Stimulated activated CD4-positive, alpha-beta T cell treated with anti-CD3 and anti-CD28 coated beads, TNF-alpha, amount 100 ng/mL, for 48 hours (primary cell): ENCODE measurements at places on chromosomes 4 and X.
A peak's percentile ranks its signal among the peaks of the same experiment; 100 is the strongest.

DNA sequence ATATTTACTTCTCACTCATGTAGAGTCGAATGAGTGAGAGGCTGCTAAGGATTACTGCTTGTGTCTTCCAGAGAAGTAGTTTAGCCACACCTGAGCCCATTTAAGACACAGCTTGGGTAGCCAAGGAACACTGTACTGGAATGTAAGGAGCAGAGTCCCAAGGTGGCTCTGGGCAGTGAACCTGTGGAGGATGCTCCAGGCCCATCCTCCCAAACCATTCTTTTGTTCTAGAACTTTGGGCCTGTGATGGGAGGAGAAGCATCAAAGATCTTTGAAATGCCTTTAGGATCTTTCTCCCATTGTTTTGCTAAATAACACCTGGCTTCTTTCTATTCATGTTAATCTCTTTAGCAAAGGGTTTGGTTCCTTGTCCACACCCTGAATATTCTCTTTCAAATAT lies 162.2 kb downstream of the KLHL4 start:
- no peak for DNase-seq

DNA sequence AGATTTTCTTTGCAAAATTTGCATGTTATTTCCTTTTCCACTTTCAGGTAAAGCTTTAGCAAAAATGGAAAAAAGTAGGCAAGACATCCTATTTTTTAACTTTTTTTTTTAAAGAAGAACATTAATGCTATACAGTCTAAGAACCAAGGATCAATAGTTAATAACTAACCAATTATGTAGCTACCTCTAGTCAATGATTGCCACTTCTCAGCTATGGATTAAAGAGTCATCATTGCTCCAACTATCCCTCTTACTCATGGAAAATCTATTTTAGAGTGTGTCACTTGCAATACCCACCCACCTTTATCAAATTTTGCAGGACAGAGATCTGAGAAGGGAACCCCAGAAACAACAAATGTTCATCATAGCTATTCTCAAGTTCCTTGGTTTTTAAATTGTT lies 223.1 kb downstream of the ANK2 start:
- DNase-seq: no peak

GRCh38 chr4:151942971-151943370 lies 182.2 kb upstream of the GATB start:
- no peak for DNase-seq

- no peak for DNase-seq
Measured at GRCh38 chrX:72245461-72246089, 6.7 kb upstream of the ERCC6L start.

DNA sequence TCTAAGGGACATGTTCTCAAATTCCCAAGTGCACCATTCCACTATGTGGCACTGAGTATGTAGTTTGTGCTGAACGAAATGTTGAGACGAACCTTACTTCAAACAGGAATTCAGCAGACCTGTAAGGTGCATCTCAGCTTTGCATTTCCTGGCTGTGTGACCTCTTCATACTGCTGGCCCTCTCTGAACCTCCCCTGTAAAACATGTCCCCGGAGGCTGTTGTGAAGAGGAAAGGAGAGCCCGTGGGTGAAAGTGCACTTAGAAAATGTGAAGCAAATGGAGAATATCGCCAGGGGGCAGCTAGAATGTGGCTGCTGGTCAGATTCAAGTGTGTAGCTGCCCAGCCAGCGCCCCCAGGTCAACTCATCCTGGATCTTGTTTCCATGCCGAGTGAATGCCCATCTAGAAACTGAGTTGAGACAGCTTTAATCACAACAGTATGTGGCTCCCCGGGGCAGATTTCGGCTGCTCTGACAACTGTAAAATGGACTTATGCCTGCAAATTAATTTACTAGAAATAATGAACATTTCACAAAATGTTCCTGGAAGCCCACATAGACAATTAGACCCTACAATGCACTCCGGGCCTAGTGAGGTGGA lies 263.3 kb downstream of the EVC2 start:
- DNase-seq: no peak

GRCh38 chrX:74179071-74179470 lies 124.9 kb upstream of the ZCCHC13 start:
- no peak for DNase-seq

DNA sequence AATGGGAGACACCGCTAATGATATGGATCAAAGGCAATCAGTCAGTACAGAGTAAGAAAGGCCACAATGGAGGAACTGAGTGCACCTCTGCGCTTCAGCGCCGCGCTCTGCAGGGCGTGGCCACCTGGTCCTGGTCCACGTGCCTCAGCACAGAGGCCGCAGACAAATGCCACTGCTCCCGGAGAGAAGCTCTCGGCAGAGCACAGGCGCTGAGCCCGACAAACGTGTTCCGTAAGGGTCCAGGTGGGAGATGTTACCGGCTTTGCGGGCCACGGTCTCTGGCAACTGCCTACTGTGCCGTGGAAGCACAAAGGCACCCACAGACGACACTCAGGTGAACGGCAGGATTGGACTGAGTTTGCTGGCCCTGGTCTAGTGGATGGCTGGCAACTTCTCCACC lies 68.9 kb downstream of the ACOX3 start:
- DNase-seq: no peak

GRCh38 chr4:88533937-88534750 lies 10.6 kb upstream of the PYURF start:
- no peak for DNase-seq

DNA sequence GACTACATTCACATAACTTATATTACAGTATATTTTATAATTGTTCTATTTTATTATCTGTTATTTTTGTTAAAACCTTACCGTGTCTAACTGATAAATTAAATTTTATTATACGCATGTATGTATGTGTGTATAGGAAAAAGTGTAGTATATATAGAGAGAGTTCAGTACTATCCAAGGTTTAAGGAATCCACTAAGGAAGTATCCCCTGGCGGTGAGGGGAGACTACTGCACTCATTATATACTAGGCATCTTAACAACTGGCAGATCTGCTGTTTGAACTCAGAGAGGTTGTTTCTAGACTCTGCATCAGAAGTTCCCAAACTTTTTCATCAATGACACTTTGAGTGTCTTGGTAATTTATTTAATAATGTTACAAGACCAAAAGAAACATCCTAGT lies 70.9 kb downstream of the NDST4 start:
- no peak for DNase-seq

DNA sequence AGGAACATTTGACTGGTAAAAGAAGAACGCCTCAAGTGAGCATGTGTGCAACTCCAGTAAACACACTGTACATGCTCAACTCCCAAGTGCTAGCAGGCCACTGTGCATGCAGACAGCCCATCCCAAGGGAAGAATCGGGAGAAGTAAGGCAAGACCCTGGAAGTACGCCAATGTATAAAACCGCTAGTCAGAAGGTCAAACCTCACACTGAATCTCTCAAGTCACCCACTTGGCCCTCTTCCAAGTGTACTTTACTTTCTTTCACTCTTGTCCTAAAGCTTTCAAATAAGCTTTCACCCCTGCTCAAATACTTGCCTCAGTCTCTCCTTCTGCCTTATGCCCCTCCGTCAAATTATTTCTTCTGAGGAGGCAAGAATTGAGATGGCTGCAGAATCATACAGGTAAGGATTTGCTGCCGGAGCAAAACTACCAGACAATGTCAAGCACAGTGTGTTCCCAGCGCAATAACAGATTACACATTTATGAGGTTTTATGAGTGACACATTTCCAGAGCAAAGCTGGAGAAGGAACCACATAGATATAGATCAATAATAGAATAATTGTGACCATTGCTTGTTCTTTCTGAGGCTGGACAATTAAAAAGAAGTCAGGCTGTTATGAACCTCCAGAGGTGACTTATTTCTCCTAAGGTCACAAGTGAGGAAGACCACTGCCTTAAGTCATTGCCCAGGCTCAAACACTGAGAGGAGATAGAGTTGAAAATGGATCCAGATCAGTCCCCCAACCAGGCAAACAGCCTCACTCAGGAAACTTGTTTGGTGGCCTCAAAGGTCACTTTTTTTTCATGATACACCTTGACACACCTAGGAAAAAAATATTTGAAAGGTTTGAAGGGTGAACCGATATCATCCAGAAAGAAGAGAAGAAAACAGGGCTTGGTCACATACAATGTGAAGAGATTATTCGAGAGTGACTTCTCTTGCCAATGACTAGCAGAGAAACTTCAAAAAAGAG lies 26.3 kb downstream of the CXCL1 start:
- no peak for DNase-seq

DNA sequence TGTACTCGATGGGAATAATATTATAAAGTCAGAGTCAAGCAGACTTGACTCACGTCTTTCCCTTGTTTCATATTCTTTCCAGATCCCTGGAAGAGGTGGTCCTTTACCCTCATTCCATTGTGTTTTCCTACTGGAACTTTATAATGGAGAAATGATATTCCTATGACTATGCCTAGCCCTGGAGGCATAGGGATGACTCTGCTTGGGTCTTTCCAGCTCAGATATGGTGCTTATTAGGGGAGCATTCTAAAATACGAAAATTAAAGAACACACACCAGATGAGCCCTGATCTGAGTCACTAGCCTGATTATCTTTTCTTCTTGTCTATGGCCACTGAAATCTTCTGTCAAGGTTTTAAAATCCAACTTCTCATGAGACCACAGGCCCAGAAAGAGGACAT lies 231.4 kb downstream of the ANKRD50 start:
- no peak for DNase-seq

- DNase-seq: no peak
Measured at GRCh38 chrX:108167211-108167872, 75.8 kb downstream of the ATG4A start.

DNA sequence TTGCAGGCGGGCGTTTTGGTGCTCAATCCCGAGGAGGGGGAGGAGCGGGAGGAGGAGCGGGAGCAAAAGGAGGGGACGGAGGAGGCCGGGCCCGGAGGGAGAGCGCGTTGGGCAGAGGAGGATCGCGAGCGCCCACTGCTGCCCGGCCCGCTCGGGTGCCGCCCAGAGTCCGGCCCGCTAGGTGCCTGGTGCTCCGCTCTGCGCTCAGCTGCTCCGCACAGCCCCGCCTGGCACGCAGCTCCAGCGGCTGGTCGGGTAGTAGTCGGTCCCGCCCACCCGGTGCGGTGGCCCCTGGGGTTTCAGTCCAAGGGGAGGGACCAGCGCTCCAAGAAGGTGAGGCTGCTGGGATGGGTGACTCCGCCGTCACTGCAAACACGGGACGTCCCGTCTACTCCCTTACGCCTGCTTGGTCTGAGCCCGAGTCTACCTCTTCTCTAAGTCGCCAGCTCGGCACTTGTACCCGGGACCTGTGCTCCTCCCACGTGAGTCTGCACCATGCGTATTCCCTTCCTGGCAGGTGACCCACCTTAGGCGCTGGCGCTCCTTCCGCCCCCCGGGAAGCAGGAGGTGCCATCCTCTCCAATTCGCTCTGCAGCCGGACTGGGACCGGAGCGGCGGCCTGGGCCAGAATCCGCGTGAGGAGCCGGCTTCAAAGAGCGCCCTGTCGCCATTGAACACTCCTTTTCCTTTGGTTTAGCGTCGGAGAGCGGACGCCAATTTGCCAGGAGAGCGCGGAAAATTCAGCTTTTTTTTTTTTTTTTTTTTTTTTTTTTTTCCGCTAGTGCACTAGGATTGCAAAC lies 405 bp upstream of the HS3ST1 start:
- peak; percentile 13 for DNase-seq

- no peak for DNase-seq
Measured at GRCh38 chr4:848803-849477, 23.0 kb upstream of the CPLX1 start.

DNA sequence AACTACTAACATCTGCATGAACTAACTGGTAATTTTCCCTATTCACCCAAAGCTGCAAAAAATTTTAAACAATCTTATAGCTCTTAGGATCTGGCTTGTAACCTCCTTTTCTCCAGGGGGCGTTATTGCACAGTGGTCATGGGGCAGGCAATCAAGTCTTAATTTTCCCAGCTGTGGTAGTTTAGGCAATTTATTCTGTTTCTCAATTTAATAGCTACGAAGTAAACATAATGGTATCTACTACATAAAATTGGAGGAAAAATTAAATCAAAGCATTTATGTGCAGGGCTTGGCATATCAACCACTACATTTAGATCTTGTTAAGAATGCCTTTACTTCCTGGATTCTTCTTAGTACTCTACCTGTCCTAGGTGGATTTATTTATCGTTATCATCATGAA lies 137.4 kb upstream of the GUCY1A1 start:
- no peak for DNase-seq

DNA sequence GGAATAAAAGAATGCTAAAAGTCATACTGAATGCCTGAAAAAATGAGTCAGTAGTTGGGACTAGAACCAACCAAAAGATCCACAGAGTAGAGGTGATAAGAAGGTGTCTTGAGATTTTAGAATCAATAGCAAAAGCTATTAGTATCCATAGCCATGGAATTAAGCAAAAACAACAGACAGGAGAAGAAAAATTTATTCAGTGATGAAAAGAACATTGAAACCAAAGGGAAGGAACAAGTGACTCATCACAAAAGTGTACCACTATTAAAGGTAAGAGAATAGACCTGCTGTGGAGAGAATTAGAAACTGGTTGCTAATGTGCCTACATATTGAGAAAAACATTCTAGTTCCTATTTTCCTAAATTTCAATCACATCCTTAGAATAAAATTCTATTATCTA lies 182.0 kb upstream of the NEIL3 start:
- no peak for DNase-seq

DNA sequence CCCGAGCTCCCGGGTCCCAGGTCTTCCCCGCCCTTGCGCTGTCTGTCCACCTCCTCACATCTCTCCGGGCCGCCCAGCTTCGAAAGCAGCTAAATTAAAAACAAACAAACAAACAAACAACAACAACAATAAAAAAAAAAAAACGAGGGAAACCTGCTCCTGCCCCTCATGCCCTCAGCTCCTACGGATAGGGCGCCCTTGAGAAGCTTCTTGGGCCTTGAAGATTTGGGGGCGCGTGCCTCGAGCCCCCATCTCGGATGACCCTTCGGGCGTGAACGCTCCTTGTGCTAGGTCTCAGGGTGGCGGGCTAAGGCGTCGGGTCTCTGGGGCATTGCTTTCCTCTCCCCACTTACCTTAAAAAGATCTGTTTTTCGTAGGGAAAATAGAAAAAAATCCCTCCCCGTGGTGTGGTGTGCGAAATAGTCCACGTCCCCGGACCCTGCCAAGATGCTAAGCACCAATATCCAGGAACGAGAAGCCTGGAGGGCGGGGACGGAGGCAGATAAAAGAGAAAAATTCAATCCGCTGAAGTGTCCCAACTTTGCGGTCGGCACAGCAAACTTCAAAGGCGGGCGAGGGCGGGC lies 603 bp downstream of the NDNF start:
- DNase-seq: no peak

DNA sequence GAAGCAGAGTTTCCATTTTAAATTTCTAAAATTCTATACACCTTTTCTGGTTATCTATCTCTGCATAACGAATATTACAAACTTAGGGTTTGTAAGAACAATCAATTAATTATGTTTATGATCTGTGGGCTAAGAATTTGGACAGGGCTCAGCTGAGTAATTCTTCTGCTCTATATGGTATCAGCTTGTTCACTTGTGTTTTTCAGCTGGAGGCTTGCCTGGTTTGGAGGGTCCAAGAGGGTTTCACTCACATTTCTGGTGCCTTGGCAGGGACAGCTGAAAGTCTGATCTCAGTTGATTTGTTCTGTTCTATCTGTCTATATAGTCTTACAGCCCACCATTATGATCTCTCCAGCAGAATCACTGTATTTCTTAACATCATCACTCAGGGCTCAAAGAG lies 57.8 kb upstream of the ADGRA3 start:
- DNase-seq: no peak

DNA sequence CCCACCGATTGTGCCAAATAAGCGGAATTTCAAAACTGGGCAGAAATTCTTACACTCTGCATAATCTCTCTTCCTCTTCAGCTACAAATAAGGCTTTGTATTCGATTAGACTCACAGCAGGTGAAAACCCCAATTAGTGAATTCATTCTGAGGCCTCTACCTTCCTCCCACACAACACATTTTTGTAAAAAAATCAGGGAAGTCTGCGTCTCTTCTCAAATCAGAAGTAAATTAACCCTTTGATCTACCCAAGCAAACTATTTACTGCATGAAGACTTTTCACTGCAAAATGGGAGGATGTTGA lies 200.6 kb upstream of the FTHL17 start:
- DNase-seq: no peak
